Right ventricle myocardium superior (tissue), 1 donor: ENCODE measurements at places on chromosomes 11 and 22. TPM values are rescaled to one million over a fixed set of nuclear protein-coding genes. Genes with fewer than 3 reads are reported as not detected.

GRCh38 chr11:45182902-45183301 is 36.5 kb downstream of the PRDM11 start:
- DNase-seq, result no peak

- no peak for DNase-seq
These were observed 38.6 kb downstream of the GGTLC2 start for GRCh38 chr22:22682807-22683667.

DNA sequence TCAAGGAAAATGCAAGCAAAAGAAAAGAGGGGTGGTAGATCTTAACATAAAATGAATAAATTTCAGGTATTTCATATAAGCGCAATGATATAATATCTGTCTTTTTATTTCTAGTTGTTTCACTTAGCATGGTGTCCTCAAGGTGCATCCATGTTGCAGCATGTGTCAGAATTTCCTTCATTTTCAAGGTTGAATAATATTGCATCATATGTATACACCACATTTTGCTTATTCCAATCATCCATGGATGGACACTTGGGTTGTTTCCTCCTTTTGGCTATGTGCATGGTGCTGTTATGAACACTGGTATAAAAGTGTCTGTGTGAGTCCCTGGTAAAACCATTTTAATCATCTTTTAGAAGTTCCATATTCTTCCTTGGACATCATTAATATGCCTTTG is 7.0 kb upstream of the KDM4F start:
- no peak for DNase-seq

Gene NAV2
- 10.5 TPM for total RNA-seq

DNA sequence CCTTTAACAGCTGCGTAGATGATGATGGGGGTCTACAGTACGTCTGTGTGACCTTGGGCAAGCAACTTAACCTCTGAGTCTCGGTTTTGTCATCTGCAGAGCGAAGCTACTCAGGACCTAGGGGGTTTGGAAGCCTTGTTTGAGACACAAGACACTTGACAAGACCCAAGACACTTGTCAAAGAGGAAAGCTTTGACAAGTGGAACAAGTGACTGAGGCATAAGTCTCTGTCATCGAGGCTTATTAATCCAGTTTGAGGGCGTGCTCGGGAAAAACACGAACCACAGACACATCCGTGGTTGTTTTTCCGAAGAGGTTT is 732 bp upstream of the PC start:
- no peak for DNase-seq

Gene SC5D
- 18.0 TPM for total RNA-seq

DNA sequence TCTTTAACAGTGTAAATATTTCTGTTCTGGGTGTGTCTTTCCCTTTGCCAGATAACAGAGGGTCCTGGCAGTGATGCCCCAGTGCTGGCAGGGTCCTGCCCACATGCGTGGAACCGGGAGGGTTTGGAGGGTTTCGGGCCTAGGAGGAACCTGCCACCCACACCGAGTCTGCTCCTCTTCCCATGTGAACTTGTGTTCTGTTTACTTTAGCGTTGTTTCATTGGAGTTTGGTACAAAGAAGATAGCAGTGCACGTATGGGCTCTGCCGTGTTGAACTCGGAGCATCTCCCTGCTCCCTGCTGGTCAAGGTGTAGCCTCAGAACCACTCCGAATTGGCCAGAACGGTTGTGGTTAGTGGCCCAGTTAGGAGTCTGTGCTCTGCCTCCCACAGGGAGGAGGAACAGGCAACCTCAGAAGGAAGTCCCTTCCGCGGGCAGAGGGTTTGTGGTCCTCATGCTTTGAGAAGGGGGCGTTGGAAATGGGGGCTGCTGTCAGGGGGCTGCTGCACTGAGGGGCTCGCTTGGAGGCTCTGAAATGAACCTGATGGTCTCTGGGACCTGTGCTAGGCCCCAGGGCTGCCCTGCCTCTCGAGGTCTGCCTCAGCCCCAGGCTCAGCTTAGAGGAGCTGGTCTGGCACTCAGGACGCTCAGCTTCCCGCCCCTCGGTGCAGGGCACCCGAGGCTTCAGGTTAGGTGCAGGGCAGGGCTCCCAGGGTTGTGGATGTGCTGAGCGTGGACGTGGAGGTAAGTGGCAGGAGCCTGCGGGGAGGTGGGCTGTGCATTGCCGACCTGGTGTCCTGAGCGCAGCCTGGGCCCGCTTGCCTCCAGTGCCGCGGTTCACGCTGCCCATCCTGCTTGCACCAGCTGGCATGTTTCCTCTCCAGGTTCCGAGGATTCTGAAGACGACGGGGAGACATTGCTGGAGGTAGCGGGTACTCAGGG is 10.4 kb downstream of the PHRF1 start:
- DNase-seq, result no peak

DNA sequence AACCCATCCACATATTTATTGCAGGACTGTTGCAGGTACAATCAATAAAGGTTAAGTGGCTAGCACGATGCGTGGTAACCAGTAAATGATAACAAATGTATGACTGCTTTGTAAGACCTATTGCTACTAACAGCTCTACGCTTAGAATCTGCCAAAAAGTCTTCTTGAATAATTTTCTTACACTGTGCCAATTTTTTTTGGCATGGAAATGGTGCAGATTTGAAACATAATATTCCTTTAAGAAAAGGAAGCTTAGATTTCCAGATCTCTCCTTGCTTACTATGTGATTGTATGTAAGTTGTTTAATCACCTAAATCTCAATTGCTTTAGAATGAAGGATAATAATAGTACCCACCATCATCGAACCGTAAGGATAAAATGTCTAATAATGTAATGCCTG is 192.0 kb downstream of the LRRC4C start:
- no peak for DNase-seq

DNA sequence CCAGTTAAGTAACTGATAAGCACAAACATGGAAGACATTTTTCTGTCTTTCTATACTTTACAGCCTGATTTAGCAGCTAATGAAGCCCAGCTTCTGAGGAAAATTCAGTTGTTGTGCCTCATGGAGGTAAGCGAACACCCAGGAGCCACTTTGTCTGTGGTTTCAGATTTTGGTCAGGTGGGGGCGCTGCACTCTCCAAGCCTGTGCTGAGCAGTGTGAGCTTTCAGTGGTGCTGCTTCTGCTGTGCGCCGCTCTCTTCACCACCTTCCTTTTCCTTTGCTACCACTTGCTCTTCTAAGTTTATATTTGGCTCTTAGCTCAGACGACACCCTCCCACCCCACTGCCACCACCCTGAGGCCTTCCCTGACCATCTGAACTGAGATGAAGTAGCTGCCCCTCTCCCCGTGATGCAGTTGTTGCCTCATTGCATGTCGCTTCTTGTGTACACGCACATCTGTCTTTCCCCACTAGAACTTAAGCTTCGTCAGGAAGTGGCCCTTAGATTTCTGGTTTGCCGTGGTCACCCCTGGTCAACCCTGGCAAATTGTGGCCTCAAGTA is 14.0 kb downstream of the PSMD13 start:
- peak; percentile 72 for DNase-seq

DNA sequence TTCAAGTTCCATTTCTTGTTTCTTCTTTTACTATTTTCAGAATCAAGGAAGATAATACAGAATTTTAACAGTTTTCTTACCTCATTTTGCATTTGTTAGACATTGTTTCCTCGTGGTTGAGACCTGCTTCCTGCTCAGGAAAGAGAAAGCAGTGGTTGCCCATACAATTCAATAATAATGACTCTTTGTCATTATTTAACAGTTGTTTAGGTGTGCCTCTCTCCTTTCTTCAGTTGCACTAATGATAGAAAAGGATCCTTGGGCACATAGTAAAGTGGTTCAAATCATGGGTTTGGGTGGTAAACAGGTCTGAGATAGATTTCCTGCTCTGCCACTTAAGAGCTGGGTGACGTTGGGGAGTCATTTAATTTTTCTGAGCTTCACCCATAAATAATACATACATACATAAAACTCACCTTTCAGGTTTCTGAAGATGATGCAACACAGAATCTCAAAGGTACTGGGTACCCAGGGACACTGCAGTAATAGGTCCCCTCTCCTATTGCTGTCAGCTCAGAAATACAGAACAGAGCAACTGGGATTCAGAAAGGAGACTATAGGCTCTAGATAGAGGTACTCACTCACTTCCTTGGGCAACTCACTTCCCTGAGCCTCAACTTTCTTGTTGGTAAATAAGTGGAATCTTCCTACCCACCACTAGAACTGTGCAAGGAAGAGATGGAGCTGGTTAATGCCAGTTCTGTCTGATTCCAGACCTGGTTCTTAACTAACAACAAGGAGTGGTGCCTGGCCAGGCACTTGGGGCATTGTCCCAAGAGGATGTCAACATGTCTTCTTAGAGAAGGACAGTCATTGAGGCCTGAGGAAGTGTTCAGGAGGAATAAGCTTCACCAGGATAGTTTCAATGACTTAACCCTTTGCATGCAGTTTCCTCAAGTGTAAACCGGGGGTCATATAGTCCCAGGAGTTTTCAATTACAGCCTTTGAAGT is 34.9 kb downstream of the CD44 start:
- no peak for DNase-seq

DNA sequence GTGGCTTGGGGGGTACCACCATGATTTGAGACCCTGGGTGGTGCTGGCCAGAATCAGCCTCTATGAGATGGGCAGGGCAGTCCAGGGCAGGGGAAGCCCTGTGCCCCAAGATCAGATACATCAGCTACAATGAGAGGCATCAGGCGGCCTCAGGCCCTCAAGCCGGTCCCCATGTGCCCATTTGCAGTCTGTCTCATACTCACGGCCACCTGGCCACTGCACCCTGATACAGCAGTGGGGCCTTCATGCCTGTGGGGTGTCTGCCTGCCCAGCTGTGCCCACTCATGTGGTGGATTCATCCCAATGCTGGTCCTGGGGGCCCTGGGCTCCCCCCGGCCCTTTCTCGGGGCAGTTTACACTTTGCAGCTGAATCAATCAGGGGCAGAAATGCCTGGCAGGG is 42.4 kb upstream of the KCNQ1OT1 start:
- DNase-seq, result peak; percentile 32

Gene SHISA8
- 6.4 TPM for total RNA-seq

- no peak for DNase-seq
These were observed 20.6 kb downstream of the MORC2 start for GRCh38 chr22:30947816-30948454.

DNA sequence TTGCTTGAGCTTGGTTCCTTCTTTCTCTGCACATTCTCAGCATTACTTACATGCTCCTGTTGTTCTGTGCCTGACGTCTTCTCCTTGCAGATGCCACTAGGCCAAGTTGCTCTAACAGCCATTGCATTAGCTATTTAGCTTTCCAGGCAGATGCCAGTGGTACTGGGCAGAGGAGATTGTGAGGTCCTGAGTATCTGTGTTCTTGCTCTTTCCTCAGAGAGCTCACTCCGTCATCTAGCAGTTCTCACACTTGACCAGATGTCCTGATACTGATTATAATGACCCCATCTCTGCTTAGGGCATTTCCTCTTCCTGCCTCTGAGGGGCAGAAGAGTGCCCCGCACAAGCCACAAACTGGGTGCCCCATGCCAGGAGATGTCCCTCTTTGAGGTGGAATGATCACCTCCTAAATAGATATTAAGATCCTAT is 30.7 kb downstream of the ARHGAP1 start:
- no peak for DNase-seq

DNA sequence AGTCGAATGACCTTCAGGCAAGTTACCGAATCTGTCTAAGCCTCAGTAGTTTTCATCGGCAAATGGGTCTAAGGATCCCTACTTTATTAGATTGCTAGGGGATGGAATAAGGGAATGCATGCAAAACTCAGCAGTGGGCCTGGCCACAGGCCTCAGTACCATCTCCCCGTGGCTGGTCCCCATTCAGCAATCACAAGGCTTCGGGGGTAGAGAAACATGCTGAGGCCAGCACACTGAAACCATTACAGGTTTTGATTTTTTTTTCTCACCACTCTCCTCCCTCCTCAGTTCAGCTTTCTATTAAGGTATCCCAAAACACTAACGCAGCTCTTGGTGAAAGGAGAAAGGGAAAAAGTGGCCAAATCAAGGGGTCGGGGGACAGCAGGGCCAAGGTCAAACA is 11.9 kb downstream of the KIRREL3 start:
- no peak for DNase-seq

DNA sequence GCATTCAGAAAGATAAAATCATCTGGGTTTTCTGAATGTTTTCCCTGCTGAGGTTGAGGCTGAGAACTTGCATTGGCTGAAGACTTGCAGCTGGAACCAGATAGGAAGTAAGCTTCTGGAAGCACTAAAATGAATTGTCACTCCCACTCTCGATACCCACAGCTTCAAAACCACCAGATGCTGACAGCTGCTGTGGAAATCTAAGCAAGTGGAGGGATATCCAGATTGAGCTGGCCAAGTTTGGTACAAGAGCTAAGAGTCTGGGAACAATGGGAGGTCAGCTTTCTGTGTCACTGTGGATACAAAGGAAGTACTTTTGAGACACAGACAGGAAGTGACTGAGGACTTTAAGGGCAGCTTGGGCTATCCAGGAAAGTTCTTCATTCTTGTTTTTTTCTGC is 51.3 kb upstream of the CD44 start:
- DNase-seq, result no peak
